Aorta (tissue), 5 donors: ENCODE measurements at places on chromosomes 7 and 10. TPM values are rescaled to one million over a fixed set of nuclear protein-coding genes. Genes with fewer than 3 reads are reported as not detected.

- DNase-seq, result no peak
- no peaks in the 10 kb centered on the region for H3K36me3 ChIP-seq
- no peaks in the 10 kb centered on the region for H3K4me1 ChIP-seq
- no peak overlapping the region for H3K4me3 ChIP-seq
- no peak overlapping the region for H3K27ac ChIP-seq
Measured at GRCh38 chr10:116331815-116332214, 7.6 kb downstream of the CCDC172 start.

GRCh38 chr10:6416892-6417512, 163.1 kb downstream of the PRKCQ start:
- H3K27me3 ChIP-seq, result no peaks in the 10 kb centered on the region
- no peaks in the 10 kb centered on the region for H3K4me1 ChIP-seq
- H3K4me3 ChIP-seq, result no peak overlapping the region
- no peak for DNase-seq
- H3K27ac ChIP-seq, result no peak overlapping the region

GDF10 gene
- total RNA-seq, result 27.5 TPM

- H3K27me3 ChIP-seq, result no peaks in the 10 kb centered on the region
- H3K27ac ChIP-seq, result no peak overlapping the region
- DNase-seq, result no peak
- H3K4me1 ChIP-seq, result no peaks in the 10 kb centered on the region
- H3K36me3 ChIP-seq, result no peaks in the 10 kb centered on the region
Measured at GRCh38 chr10:123301077-123301857, 147.1 kb downstream of the BUB3 start.

KLF14 gene
- not detected for total RNA-seq

- no peaks in the 10 kb centered on the region for H3K27me3 ChIP-seq
- H3K36me3 ChIP-seq, result no peaks in the 10 kb centered on the region
- H3K4me1 ChIP-seq, result no peaks in the 10 kb centered on the region
- H3K4me3 ChIP-seq, result no peak overlapping the region
- H3K27ac ChIP-seq, result no peak overlapping the region
- DNase-seq, result no peak
Measured at GRCh38 chr10:28449926-28450325, 83.0 kb upstream of the WAC start.
